Transverse colon (tissue), 4 donors: ENCODE measurements at places on chromosomes 1 and 21.

DNA sequence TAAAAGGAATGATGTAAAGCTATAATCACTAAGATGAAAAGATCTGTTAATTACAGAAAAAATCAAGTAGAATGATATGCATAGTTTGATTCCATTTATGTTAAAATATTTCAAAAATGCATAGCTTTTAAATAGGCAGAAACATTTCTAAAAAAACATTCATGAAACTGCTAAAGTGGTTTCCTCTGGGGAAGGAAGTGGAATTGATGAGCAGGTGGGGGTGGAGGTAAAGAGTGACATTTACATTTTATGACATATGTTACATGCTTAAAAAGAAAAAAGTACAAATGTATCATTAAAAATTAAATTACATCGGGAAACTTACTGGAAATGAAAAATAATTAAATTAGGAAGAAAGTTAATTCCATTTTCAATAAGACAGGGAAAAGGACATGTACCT lies 42.8 kb upstream of the JAK1 start:
- no peaks in the 10 kb centered on the region for H3K27me3 ChIP-seq
- DNase-seq: no peak
- H3K36me3 ChIP-seq: no peaks in the 10 kb centered on the region
- H3K4me1 ChIP-seq: no peaks in the 10 kb centered on the region
- H3K27ac ChIP-seq: no peak overlapping the region

DNA sequence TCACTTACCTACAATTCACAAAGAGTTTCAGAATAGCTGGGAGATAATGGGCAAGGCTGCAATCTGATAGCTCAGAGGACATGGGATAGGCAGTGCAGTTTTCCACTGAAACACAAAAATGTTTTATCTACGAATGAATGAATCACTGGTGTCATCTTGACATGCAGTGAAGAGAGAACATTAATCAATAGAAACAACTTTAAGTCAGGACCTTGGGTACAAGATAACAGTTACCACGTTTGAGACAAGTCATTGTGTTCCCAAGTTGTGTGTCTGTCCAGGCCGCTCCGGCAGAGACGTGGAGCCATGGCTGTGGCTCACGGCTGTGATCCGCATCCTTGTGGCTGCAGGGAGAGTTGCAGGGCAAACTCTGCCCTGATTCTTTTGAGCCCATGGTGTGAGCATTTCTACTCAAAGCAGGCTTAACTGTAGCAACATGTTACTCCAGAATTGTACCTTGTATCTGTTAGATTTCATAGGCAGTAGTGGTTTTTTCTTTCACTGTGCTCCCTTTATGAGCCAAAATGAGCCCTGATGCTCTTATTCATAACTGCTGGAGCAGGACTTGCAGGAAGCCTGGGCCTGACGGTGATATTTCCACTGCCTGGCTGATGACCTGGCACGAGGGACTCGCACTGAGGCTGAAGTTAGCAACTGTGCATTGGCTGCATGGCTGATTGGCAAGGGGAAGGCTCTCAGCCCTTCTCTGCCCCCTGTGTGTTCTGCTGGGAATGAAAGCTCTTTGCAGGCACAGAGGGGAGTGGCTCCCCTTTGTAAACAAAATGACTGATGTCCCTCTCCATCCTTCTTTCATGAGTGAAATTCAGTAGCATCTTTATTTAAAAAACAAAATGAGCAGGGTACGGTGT lies 465.2 kb downstream of the AJAP1 start:
- H3K27ac ChIP-seq: no peak overlapping the region
- no peaks in the 10 kb centered on the region for H3K36me3 ChIP-seq
- H3K27me3 ChIP-seq: no peaks in the 10 kb centered on the region
- no peak for DNase-seq

GRCh38 chr1:230708631-230709580 lies 5.0 kb downstream of the AGT start:
- peak; percentile 89 for DNase-seq
- peaks cover 6% of the 10 kb centered on the region for H3K4me1 ChIP-seq
- H3K27ac ChIP-seq: peak overlapping the region; percentile 63
- H3K36me3 ChIP-seq: no peaks in the 10 kb centered on the region
- H3K27me3 ChIP-seq: no peaks in the 10 kb centered on the region

GRCh38 chr1:168112673-168113305 lies 23.9 kb downstream of the GPR161 start:
- H3K27ac ChIP-seq: no peak overlapping the region
- DNase-seq: no peak
- no peaks in the 10 kb centered on the region for H3K36me3 ChIP-seq
- no peak overlapping the region for H3K4me3 ChIP-seq

- no peak overlapping the region for H3K27ac ChIP-seq
- H3K4me3 ChIP-seq: no peak overlapping the region
- H3K36me3 ChIP-seq: no peaks in the 10 kb centered on the region
Measured at GRCh38 chr1:50780797-50781196, 179.3 kb downstream of the FAF1 start.

GRCh38 chr1:42150651-42151050 lies 2.6 kb upstream of the GUCA2B start:
- H3K27me3 ChIP-seq: peaks cover 9% of the 10 kb centered on the region
- H3K36me3 ChIP-seq: no peaks in the 10 kb centered on the region
- H3K27ac ChIP-seq: no peak overlapping the region
- no peak overlapping the region for H3K4me3 ChIP-seq
- DNase-seq: no peak
- peaks cover 4% of the 10 kb centered on the region for H3K4me1 ChIP-seq

DNA sequence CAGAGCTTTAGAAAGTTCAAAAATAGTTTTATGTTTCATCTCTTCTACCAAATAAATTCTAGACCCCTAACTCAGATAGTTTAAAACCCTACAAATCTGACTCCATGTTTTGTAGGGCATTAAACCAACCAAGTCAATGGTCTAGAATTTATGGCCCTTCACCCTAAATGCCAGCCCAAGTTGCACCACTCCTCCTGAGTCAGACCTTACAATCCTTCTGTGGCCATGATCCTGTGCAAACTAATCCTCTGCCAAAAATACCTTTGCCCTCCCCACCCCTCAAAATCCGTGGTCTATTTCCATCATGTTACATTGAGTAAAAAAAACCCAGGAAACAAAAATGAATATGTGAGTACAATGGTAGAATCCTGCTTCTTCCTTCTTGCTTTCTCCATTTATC lies 179.3 kb downstream of the NR5A2 start:
- H3K27ac ChIP-seq: no peak overlapping the region
- H3K36me3 ChIP-seq: no peaks in the 10 kb centered on the region
- no peaks in the 10 kb centered on the region for H3K4me1 ChIP-seq
